ENCODE measurements at places on chromosomes 2 and 18.

DNA sequence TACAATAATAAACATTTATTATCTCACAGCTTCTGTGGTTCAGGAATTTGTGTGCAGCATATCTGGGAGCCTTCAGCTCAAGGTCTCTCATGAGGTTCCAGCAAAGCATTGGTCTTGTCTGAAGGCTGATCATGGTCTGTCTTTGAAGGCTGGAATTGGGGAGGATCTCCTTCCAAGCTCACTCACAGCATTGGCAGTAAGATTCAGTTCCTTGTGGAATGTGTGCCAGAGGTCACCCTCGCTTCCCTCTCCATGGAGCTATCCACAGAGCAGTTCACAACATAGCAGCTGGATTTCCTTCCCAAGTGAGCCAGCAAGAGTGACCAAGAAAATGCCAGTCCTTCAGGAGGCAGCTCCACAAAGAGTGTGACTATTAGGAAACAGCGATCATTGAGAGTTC is 202.2 kb upstream of the ST6GAL2 start:
- DNase-seq = no peak

DNA sequence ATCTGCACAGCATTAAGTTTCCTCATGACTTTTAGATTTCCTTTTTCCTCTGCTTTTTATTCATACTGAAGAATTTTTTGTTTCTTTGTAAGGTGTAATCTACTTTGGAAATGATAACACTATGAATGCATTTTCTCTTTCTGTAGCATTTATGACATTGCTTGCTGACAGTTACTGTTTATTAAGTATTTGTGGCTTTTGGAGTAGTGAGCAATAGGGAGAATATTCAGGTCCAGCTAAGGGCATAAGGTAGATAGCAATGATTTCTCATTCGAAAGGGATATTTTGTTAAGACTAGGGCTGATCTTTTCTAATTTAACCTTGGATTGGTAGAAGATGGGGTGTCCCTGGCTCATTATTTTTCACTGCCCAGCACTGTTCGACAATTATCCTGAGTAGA is 80.3 kb downstream of the XRCC5 start:
- no peak for DNase-seq

DNA sequence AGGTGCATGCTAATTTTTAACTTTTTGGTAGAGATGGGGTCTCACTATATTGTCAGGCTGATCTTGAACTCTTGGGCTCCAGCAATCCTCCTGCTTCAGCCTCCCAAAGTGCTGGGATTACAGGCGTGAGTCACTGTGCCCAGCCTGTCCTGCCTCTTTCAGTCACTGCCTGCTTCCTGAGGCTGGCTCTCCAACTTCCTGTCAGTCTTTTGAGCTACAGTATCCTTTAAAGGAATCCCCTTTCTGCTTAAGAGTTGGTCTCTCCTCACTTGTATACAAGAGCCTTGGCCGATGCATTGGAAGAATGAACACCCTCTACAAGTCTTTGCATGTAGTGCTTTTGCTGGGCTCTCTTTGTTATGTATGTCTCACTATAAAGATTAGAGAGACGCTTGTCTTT is 88.4 kb upstream of the SMAD2 start:
- no peak for DNase-seq

- no peak for DNase-seq
These were observed at the start of gene ESPNL for GRCh38 chr2:238100049-238100820. Gene ESPNL, plus strand, starts transcription at chr2:238100340. Its CDS starts 80 bp downstream, at chr2:238100420.

GRCh38 chr2:145157741-145158591 is 638.0 kb upstream of the ZEB2 start:
- DNase-seq = no peak

DNA sequence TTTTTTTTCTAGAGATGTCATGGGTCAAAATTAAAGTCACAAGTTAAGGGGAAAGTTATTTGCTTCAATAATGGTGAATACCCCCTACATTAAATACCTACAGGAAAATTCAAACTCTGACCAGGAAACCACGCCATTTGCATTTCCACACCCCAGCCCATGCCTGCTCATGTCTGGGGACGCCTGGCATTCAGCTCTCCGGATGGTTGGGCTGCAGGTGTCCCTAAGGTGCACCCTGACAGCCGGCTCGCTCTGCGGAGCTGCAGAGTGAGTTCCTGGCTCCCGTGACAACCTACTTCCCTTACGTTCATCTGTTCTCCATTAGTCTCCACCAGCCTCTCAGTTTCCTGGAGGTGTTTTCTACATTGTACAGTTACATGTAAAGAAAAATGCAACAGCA is 122.7 kb upstream of the RIOK3 start:
- no peak for DNase-seq

DNA sequence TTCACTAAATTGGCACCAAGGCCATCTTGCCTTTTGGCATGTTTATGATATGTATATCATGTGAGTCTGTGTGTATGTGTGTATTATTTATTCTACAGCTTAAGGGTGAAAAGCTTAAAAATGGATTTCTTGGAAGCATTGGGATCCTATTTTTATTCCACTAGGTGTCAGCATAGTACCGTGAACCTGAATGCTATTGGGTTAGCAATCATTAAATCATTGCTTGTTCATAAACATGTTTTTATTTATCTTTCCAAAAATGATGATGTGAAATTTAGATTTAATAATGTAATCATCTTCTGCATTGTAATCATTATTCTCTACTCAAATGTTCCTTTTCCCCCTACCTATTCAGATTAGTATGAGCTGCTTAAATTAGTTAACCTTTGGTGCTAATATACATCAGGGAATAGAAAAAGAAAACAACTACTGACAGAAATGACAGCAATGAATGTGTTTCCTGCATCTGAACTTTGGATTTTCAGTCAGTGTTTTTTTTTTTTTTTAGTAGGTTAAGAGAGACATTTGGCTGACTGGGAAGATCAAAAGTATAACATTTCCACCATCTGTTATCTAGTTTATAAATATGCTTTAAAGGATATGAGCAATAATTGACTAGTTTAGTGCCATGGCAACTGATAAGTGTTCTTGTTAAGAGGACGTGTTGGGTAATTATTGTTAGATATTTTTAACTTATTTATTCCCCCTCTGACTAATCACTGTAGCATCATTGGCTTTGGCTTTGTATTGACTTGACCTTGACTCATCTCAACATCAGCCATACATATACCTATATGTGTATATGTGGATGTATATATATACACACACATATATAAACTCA is 14.1 kb upstream of the ZSWIM2 start:
- no peak for DNase-seq

GRCh38 chr2:206875701-206876100 is 63.6 kb upstream of the CPO start:
- no peak for DNase-seq

DNA sequence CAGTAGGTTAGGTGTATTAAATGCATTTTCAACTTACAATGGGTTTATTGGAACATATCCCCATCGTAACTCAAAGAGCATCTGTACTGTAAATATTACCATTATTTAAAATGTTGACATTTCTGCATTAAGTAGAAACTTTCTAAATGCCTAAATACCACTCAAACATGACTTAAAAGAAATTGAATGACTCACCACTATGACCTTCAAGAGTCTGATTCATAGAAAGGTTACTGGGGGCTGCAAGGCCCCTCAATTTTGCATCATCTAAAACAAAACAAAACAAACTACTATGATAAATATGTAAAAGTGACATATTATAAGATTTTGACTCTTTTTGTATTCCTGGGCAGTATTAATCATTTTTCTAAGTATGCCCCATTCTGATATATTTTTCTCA is 7.6 kb downstream of the WDR35 start:
- DNase-seq = no peak

- no peak for DNase-seq
These were observed 23.0 kb upstream of the ODC1 start for GRCh38 chr2:10471046-10471571.

DNA sequence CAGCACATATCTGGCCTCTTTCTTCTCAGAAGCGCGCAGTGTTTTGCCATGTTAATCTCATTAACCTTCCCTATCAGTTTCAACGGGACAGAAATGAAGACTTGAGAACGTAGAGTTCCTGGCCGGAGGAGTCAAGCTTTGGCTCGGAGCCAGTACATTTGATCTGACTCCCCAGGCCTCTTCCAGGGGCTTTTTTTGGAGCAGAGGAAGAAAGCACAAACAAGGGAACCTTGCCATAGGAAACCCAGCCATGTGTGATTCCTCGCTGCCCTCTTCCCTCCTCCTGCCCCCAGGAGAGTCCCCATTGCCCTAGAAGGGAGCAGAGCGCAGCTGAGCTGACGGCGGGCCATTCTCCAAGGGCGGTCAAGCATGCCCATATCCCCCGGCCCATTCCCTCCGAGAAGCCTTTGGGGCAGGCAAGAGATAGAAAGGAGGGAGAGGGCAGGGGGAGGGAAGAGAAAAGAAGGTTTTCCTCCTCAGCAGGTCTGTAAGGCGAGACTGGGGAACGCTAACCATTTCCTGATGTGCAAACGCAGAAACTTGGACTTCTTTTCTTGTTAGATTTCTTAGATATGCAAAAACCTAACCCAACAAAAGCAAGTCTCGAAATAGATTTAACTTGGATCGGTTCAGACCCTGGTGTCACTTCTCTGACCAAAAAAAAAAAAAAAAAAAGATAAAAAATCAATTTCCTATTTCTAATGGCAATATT is 63.7 kb upstream of the POU3F3 start:
- DNase-seq = no peak

Data from stimulated activated CD4-positive, alpha-beta T cell treated with anti-CD3 and anti-CD28 coated beads, Interleukin-15, amount 100 ng/mL, for 1 hour (primary cell).